ENCODE measurements at places on chromosomes 5 and 9.

DNA sequence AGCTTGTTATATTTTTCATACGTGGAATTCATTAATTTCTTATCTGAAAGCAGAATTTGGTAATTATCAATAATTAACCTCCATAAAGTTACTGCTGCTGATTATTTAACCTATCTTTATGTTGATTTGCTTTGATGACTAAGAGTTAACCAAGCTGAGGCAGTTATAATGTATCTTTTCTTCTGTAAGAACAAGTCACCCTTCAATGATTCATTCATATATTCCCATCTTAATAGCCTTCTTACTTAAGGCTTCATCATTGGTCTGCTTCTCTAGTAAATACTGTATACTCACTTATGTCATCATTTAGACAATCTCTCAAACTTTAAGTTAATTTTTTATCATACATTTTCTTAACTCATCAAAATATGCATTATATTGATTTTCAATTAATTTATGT lies 592.2 kb downstream of the ANXA1 start:
- DNase-seq, result no peak

- DNase-seq, result peak; percentile 71
These were observed 8.4 kb upstream of the RUSC2 start for GRCh38 chr9:35481347-35481975.

- DNase-seq, result no peak
These were observed 359.2 kb upstream of the ACTBL2 start for GRCh38 chr5:57841676-57842363.

DNA sequence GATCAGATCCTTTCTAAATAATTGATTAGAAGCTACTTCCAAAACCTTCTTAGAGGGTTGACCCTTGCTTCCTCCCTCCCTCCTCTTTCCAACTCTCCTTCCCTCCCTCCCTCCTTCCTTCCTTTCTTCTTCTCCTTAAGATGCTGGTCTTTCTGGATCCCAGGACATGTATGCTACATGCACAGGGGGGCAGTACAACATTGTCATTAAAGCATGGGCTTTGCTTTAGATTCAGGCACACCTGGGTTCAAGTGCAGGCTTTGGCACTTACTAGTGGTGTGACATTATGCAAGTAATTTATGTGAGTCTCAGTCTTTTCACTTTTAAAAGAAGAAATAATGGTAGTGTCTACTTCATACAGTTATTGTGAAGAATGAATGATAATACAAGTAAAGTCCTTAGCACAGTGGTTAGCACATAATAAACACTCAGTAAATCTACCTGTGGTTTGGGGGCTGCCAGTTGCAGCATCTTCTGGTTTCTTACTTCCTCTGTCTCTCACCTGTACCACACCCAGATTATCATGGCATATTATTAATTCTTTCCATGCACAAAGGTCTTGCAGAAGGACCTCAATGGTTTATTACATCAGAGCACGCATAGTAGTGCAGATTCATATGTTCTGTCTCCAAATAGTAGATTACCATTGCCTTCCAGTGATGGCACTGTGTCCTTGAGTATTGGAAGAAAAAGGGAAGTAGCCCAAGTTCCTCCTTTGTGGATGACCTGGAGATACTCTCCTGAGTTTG lies 154.1 kb downstream of the ARHGAP26 start:
- peak; percentile 80 for DNase-seq

DNA sequence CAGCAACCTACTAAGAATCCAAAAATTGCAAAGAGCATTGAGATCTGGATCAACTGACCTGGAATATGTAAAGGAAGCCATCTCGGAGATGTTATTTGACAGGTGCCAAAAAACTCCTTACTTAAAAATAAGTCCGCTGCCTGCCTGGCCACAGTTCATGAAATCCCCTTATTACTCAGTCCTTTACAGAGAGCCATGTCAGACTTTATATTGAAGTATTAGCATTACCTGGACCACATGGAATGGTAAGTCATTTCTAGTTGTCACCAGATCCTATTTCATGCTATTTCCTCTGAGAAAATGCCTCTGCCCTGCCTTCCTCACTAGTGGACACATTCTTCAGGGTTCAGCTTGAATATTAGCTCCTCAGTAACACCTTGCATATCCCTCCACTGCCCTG lies 115.7 kb downstream of the DEPDC1B start:
- no peak for DNase-seq

DNA sequence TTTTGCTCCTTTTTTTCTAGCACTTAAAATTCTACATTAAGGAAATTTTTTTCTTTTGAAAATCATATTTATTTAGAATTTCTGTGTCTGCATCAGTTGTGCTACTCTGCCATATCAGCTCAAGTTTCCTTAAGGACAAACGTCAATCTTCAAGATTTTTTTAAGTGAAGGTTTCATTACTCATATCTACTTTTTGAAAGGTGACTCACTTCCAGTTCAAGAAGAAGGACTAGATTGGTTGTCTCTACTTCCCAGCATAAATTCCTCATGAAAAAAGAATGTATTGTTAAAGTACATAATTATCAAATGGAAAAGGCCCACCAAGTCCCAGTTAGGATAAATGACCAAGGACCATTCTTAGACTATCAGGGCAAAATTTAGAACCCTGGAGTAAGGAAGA lies 626.5 kb downstream of the DMRTA1 start:
- DNase-seq, result no peak

DNA sequence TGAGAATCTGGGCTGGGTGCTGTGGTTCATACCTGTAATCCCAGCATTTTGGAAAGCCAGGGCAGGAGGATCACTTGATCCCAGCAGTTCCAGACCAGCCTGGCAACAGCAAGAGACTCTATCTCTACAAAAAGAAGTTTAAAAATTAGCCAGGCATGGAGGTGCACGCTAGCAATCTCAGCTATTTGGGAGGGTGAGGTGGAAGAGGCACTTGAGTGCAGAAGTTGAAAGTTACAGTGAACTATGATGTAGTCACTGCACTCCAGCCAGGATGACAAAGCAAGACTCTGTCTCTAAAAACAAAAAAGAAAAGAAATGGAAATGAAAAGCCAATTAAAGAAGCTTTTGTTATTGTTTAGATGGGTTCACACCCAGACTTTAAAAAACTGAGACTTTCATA lies 131.6 kb upstream of the RASA1 start:
- DNase-seq, result no peak

GRCh38 chr9:10366171-10366779 lies 246.5 kb downstream of the PTPRD start:
- DNase-seq, result peak; percentile 54

DNA sequence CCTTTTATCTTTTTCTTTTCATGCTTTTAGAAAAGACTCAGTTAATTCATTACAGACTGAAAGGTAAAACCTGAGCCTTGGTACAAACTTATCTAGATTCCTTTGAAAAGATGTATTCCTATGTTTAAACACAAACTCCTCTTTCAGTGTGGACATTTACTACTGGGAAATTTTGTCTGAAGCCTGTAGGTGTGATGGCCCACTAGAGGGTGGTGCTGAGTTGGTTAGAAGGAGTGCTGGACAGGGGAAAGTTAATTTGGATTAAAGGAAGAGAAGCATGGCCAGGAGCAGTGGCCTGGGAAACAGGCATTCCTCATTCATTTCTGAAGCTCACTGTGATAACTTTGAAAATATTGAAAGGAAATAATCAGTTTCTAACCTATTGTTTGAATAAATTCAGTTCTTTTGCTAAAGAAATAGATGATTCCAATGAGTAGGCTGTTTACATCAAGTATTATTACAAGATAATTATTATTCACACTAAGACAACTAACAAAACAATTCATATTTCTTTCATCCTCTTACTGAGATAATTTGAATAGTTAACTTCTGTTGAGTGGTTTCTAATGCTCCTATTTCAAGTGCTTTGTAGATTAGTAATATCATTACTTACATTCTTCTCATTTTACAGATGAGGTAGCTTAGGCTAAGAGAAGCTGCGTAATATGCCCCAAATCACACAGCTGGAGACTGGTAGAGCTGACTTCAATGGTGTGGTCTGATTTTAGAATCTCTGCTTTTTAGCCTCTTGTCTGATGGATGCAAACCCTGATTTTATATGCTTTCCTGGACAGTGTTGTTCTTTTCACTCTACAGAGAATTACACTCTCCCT lies 150.9 kb downstream of the ADGRV1 start:
- DNase-seq, result peak; percentile 45

- no peak for DNase-seq
These were observed 60.9 kb downstream of the ANKRD55 start for GRCh38 chr5:56172241-56172640.

DNA sequence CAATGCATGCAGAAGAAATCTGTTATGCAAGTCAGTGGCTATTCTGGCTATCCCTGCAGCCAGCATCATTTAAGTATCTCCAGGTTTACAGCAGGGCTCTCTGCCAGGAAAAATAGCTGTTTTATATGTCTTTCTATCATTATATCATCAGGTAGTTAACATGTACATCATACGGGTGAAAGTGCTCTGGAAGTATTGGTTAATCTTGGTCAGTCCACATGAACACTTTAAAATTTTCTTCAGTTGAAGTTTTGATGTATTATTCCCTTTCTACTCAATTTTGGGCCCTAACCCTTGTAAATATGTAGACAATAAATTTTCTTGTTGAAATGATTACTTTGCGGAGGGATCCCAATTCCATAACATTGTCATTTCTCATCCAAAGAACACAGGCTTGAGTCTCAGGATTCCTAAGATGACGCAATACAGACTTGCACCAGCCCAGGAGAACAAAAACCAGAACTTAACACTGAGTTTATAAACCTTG lies 67.5 kb downstream of the SEMA6A start:
- DNase-seq, result no peak
